ENCODE measurements at places on chromosomes 7 and 10.
A peak's percentile ranks its signal among the peaks of the same experiment; 100 is the strongest.

DNA sequence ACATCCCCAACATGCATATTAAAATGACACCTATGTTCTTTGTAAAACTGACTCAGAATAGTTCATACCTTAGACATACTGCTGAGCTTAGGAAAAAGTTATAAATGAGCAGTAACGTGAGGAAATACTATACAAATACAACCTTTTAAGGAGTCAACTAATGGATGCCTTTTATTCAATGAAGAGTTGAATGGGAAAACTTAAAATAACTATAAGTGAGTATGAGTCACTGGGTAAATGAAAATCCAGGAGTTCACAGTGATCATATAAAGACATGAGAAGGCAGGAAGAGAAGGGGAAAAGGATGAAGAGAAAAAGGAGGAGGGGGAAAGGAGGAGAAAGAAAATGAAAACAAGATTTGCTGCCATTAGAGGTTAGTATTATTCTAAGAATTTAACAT is 157.8 kb upstream of the PCDH15 start:
- DNase-seq, result no peak
- H3K27me3 ChIP-seq, result no peaks in the 10 kb centered on the region
- H3K36me3 ChIP-seq, result no peaks in the 10 kb centered on the region
- H3K4me1 ChIP-seq, result no peaks in the 10 kb centered on the region
- H3K27ac ChIP-seq, result no peak overlapping the region

GRCh38 chr10:352476-353235 is 217.4 kb downstream of the ZMYND11 start:
- H3K36me3 ChIP-seq, result peaks cover 3% of the 10 kb centered on the region
- H3K27ac ChIP-seq, result peak overlapping the region; percentile 18
- no peaks in the 10 kb centered on the region for H3K27me3 ChIP-seq
- peaks cover 23% of the 10 kb centered on the region for H3K4me1 ChIP-seq
- no peak overlapping the region for H3K4me3 ChIP-seq

- no peak overlapping the region for H3K27ac ChIP-seq
- H3K27me3 ChIP-seq, result peaks cover 5% of the 10 kb centered on the region
- H3K36me3 ChIP-seq, result no peaks in the 10 kb centered on the region
- no peak overlapping the region for H3K4me3 ChIP-seq
- no peak for DNase-seq
Measured at GRCh38 chr10:100020886-100021253, 11.1 kb upstream of the DNMBP start.

- no peak for DNase-seq
- H3K27ac ChIP-seq, result no peak overlapping the region
- peaks cover 35% of the 10 kb centered on the region for H3K36me3 ChIP-seq
- peaks cover 12% of the 10 kb centered on the region for H3K4me1 ChIP-seq
- no peak overlapping the region for H3K4me3 ChIP-seq
- H3K27me3 ChIP-seq, result no peaks in the 10 kb centered on the region
Measured at GRCh38 chr7:101913851-101914250, 96.4 kb downstream of the CUX1 start.

DNA sequence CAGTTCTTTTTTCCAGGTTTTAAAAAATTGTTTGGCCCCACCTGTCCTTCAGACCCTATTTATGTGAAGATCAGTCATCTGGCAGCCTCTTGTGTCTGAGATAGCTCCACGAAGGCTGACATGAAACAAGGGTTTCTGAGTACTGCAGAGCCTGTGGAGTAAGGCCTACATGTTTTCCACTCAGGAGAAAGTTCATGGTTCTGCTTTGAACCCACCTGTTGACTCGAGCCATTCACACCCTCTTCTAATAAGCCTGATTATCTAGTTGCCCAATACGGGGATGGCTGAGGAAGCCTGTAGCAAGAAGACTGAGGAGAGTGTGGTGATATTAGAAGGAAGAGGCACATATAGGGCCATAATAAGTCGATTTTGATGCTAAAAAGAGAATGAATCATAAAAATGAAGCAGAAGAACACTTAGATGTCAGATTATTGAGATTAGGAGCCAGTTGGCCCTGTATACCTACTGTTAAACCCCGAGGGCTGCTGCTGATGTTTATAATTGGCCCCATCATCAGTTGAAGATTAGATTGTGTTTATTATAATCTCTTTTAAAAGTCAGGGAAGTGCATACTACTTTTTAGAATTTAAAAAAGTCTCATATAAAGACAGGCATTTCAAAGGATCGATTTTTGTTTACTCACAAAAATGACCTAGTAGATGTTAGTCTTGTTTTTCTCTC is 109.4 kb downstream of the CDK14 start:
- no peaks in the 10 kb centered on the region for H3K36me3 ChIP-seq
- H3K27me3 ChIP-seq, result no peaks in the 10 kb centered on the region
- DNase-seq, result no peak
- no peak overlapping the region for H3K27ac ChIP-seq
- peaks cover 2% of the 10 kb centered on the region for H3K4me1 ChIP-seq

DNA sequence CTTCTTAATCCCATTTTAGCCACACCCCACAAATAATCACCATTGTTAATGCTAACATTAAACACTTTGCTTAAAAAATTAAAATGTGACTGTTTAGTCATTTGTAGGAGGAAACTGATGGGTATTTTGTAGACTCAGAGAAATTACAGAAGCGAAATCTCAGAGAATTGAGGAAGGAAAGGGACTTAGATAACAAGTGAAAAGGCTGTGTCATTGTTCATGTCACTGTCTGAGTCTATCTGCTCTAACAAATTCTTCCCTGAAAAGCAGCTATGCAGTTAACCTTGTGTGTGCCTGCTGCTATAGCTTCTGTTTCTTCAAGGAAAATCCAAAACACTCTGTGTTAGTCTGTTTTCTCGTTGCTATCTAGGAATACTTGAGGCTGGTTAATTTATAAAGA is 40.9 kb upstream of the PLXDC2 start:
- no peak overlapping the region for H3K27ac ChIP-seq
- no peak for DNase-seq
- no peaks in the 10 kb centered on the region for H3K27me3 ChIP-seq
- no peaks in the 10 kb centered on the region for H3K36me3 ChIP-seq

DNA sequence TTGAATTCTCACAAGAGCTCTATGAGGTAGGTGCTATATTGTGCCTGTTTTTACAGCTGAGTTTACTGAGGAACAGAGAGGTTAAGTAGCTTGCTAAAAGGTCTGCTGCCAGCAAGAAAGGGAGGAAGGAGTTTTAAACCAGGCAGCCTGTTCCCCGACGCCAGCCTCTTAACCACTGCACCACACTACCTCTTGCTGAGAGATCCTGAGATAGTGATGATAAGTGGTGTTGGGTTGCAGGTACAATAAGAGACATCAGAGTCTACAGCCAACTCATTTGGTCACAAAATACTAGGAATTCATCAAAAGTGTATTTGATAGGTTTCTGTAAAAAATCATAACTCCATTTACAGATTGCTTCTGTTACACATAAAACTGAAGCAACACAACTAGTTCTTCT is 8.0 kb downstream of the CCDC71L start:
- H3K4me1 ChIP-seq, result peaks cover 13% of the 10 kb centered on the region
- H3K27ac ChIP-seq, result no peak overlapping the region
- peaks cover 4% of the 10 kb centered on the region for H3K27me3 ChIP-seq
- no peak for DNase-seq
- peaks cover 7% of the 10 kb centered on the region for H3K36me3 ChIP-seq

DNA sequence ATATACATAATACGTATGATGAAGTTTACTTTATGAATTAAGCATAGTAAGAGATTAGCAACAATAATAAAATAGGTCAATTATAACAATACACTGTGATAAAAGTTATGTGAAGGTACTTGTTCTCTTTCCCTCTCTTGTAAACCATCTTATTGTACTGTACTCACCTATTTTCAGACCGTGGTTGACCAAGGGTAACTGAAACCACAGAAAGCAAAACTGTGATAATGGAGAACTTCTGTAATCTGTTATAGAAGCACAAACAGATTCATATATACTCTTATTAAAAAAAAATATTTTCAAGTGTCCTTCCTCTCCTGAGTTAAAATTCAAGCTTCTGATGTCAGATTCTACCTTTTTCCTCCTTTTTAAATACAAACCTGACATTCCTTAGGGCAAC is 1247.8 kb upstream of the SORCS1 start:
- H3K4me1 ChIP-seq, result no peaks in the 10 kb centered on the region
- H3K36me3 ChIP-seq, result no peaks in the 10 kb centered on the region

DNA sequence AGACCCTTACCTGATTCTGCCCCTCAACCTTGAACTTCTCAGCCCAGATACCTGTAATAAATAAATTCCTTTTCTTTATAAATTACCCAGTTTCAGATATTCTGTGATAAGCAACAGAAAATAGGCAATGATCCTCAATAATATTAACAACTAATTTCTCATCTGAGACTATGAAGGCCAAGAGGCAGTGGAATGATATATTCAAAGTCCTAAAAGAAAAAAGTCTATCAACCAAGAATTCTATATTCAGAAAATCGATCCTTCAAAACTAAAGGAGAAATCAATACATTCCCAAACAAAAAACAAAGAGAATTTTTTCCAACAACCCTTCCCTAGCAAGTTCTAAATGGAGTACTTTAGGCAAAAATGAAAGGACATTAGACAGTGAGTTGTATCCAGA is 279.6 kb downstream of the PTPRN2 start:
- H3K27me3 ChIP-seq, result peaks cover 2% of the 10 kb centered on the region
- no peak overlapping the region for H3K27ac ChIP-seq
- H3K4me1 ChIP-seq, result no peaks in the 10 kb centered on the region
- no peak for DNase-seq

GRCh38 chr7:127392182-127392565 is 334 bp downstream of the ZNF800 start:
- peak overlapping the region; percentile 97 for H3K4me3 ChIP-seq
- peak overlapping the region; percentile 97 for H3K27ac ChIP-seq
- peaks cover 45% of the 10 kb centered on the region for H3K36me3 ChIP-seq
- peaks cover 73% of the 10 kb centered on the region for H3K4me1 ChIP-seq
- DNase-seq, result no peak

DNA sequence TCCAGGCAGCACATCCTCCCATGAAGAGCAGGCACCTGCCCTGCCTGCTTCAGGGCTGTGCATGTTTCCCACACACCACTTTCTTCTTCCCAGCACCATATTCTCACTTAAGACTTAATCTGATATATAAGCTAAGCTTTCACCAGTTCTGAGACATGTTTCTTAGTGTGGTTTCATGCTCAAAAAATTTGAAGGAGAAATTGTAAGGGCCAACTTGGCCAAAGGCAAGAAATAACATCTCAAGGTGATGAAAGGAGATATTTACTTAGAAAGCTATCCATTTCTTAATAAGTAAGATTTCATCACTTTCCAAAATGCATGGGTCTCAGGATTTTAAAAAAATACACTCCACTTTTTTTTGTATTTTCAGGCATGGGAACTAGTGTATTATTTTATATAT is 468.1 kb upstream of the AKR1E2 start:
- peaks cover 28% of the 10 kb centered on the region for H3K27me3 ChIP-seq
- no peak for DNase-seq
- no peak overlapping the region for H3K27ac ChIP-seq
- H3K4me3 ChIP-seq, result no peak overlapping the region
- H3K36me3 ChIP-seq, result no peaks in the 10 kb centered on the region

DNA sequence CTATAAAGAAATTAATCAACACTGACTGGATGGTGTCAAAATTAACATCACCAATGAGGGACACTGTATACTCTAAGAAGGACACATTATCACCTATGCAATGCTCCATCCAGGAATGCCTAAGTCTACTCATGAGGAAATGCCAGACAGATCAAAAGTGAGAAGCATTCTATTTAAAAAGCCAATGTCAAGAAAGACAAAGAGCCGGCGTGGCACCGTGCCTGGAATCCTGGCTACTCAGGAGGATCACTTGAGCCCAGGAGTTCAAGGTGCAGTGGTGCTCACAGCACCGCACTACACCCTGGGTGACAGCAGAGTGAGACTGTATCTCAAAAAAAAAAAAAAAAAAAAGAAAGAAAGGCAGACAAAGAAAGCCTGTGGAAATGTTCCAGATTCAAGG is 45.5 kb upstream of the ANAPC16 start:
- no peak overlapping the region for H3K4me3 ChIP-seq
- H3K27ac ChIP-seq, result no peak overlapping the region
- peaks cover 24% of the 10 kb centered on the region for H3K36me3 ChIP-seq
- H3K4me1 ChIP-seq, result peaks cover 25% of the 10 kb centered on the region
- DNase-seq, result no peak

- H3K27ac ChIP-seq, result no peak overlapping the region
- H3K27me3 ChIP-seq, result no peaks in the 10 kb centered on the region
- H3K36me3 ChIP-seq, result no peaks in the 10 kb centered on the region
- no peaks in the 10 kb centered on the region for H3K4me1 ChIP-seq
- no peak overlapping the region for H3K4me3 ChIP-seq
Measured at GRCh38 chr7:14598978-14599377, 303.6 kb downstream of the DGKB start.

GRCh38 chr10:127964621-127965020 is 57.7 kb downstream of the PTPRE start:
- H3K27ac ChIP-seq, result no peak overlapping the region
- H3K4me1 ChIP-seq, result no peaks in the 10 kb centered on the region
- no peaks in the 10 kb centered on the region for H3K36me3 ChIP-seq
- no peak overlapping the region for H3K4me3 ChIP-seq
- peaks cover 13% of the 10 kb centered on the region for H3K27me3 ChIP-seq

GRCh38 chr7:83469076-83469475 is 179.9 kb downstream of the SEMA3E start:
- H3K27ac ChIP-seq, result no peak overlapping the region
- H3K27me3 ChIP-seq, result no peaks in the 10 kb centered on the region
- no peaks in the 10 kb centered on the region for H3K36me3 ChIP-seq
- H3K4me3 ChIP-seq, result no peak overlapping the region
- H3K4me1 ChIP-seq, result no peaks in the 10 kb centered on the region
- DNase-seq, result no peak

- no peaks in the 10 kb centered on the region for H3K36me3 ChIP-seq
- no peak overlapping the region for H3K27ac ChIP-seq
- H3K27me3 ChIP-seq, result peaks cover 17% of the 10 kb centered on the region
- DNase-seq, result no peak
Measured at GRCh38 chr10:29158066-29158465, 130.8 kb upstream of the LYZL1 start.

DNA sequence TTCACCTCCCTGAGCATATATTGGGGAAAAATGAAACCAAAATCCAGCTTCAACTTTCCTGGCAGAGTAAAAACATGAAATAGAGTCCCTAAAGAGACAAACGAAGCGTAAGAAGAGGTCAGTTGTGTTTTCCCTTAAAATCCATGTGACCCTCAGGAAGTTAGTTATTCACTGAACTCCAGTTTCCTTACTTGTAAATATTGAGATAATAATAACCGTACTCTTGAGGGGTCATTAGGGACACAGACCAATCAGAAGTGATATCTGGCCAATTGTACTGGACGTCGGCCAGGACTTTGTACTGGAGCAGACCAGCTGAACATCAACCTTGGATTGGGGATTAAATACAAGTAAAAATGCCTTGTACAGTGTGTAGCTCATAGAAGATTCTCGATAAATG is 167.0 kb downstream of the GATA3 start:
- H3K36me3 ChIP-seq, result no peaks in the 10 kb centered on the region
- no peak for DNase-seq
- H3K27ac ChIP-seq, result no peak overlapping the region
- no peak overlapping the region for H3K4me3 ChIP-seq
- H3K27me3 ChIP-seq, result no peaks in the 10 kb centered on the region

DNA sequence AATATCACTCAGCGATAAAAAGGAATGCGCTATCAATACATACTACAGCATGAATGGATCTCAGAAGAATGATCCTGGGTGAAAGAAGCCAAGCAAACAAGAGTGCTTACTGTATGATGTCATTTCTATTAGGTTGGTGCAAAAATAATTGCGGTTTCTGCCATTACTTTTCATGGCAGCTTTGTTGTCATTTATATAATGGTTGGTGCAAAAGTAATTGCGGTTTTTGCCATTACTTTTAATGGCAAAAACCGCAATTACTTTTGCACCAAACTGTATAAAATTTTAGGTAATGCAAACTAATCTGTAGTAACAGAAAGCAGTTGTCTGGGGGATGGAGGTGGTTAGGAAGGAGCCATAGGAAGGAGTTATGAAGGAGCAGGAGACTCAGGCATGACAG is 318.3 kb upstream of the ZMIZ1 start:
- no peaks in the 10 kb centered on the region for H3K36me3 ChIP-seq
- no peak overlapping the region for H3K4me3 ChIP-seq
- peaks cover 3% of the 10 kb centered on the region for H3K4me1 ChIP-seq
- no peak for DNase-seq
- no peak overlapping the region for H3K27ac ChIP-seq

Measured in activated T-cell treated with anti-CD3 and anti-CD28 coated beads, Interleukin-2, amount 50 U/mL, for 24 hours (primary cell).